A549 (cell line): ENCODE measurements at places on chromosomes 12 and 14.

DNA sequence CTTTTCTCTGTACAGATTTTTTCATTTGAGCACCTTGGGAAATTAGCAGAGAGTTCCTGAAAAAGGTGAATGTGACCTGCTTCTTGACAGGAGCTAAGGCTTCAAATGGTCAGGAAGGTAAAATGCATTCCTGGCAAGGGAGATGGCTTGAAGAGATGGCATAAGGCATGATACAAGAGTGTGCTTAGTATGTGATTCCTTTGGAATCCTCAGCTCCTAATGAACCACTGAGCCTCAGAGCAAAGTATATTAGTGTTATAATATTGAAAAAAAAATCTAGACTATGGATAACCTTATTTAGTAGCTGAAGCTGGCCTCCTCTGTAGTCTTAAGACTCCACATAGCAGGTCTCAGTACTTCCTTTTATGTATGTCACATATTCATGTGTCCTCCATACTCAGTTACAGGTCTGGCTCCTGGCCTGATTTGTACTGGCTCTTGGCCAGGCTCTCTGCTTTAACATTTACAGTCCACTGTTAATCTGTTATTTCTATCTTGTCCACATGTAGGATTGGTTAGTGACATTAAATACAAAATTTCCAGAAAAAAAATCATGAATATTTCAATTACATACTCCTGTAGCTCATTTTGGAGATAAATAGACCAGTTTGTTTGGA is 17.9 kb downstream of the TOGARAM1 start:
- no peak for DNase-seq

DNA sequence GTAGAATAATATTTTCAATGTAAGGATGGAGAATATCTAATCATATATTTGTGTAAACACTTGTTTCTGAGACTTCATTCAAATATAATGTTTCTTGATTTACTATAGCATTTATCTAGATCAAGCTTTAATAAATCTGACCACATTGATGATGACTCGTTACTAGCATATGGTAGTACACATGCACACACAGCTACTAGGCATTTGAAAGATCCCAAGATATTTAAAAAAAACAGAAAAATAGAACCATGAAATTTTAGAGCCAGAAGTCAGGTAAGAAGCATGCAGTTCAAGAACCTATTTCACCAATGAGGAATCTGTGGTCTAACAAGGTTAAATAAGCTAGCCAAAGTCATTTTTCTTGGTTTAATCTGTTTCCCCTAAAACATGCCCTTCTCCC is 32.0 kb downstream of the DCP1B start:
- no peak for DNase-seq

- DNase-seq, result no peak
Measured at GRCh38 chr14:64715628-64716412, 11.6 kb downstream of the PLEKHG3 start.

- DNase-seq, result no peak
Measured at GRCh38 chr12:46921764-46922133, 96.0 kb upstream of the SLC38A4 start.

- no peak for DNase-seq
Measured at GRCh38 chr12:53324113-53324778, 2.8 kb upstream of the AAAS start.

- DNase-seq, result no peak
Measured at GRCh38 chr12:6336889-6337853, 4.7 kb downstream of the TNFRSF1A start.

- DNase-seq, result no peak
Measured at GRCh38 chr12:121451961-121452339, 52.0 kb downstream of the RNF34 start.
